ENCODE measurements at places on chromosomes 2 and 18. TPM values are rescaled to one million over a fixed set of nuclear protein-coding genes. Genes with fewer than 3 reads are reported as not detected.
A peak's percentile ranks its signal among the peaks of the same experiment; 100 is the strongest.

DNA sequence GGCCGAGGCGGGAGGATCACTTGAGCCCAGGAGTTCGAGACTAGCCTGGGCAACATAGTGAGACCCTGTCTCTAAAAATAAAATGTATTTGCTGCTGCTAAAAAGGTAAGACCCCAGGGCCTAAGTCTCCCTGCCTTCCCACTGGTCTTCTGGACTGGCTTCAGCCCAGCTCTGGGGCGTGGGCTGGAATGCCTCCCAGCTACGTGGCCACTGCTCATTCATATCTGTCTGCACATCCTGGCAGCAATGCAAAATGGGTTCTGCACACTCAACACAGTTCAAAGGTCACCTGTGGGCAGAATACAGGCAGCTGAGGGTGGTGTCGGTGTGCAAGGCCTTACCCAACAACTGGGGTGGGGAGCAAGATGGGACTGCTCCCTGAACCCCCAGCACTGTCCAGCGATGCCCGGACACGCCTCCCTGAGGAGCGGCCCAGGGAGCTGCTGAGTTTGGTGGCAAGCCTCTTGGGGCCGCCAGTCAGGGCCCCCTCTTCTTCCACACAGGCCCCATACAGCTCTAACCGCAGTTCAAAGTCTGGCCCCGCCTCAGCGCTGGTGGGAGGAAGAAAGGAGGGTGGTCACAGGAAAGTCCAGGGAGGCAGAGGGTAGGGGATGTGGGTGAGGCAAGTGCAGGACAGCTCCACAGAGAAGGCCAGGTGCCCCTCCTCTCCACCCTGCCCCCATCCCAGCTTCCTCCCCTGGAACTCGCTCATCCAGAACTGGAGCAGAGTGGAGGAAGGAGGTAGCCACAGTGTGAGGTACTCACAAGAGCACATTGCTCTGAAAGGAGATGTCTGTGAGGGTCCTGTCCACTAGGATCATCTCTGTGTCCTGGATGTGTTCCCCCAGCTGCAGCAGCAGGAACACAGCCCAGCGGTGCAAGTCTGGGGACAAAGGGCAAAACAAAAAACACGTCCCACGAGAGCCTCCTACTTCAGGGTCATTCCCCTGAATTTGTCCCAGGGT, 8.2 kb downstream of the WDR54 start:
- no peak for DNase-seq

DNA sequence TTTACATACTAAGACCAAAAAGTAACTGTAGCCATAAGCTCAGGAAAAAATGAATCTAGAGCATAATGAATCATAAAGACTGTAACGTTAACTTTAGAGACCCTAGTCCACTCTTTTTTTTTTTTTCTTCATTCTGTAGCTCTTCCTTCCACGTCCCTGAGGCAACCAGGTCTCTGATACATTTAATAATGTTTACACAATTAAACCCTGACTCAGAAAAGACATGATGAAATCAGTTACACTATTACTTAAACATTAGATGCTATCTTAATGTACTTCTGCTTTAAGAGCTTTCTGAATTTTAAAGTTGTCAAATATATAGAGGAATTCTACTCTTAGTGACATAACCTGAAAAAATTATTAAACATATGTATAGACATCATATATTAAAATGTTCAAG, 1121.5 kb upstream of the DDX18 start:
- no peak for DNase-seq

GRCh38 chr2:160876765-160877164, 283.5 kb upstream of the TANK start:
- DNase-seq, result no peak

DNA sequence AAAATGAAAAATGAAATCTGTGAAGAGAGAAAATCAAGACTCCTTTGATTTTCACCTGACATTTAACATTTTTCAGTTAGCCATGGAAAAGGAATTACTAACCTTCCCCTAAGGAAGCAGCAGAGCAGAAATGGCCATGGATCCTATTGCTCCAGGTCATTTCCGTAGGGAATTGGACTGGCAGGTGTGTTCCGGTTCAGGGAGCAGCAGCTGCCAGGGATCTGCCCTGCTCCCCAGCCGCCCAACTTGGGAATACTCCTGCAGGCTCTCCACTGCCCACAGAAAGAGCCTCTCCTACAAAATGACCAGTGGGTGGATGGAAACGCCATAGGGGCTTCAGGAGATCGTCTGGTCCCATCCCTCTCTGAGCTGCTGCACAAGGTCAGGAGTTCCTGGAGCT, 86.0 kb upstream of the MAPK4 start:
- no peak for DNase-seq

GRCh38 chr18:48819781-48820482, 130.8 kb downstream of the SMAD7 start:
- DNase-seq, result peak; percentile 13

DNA sequence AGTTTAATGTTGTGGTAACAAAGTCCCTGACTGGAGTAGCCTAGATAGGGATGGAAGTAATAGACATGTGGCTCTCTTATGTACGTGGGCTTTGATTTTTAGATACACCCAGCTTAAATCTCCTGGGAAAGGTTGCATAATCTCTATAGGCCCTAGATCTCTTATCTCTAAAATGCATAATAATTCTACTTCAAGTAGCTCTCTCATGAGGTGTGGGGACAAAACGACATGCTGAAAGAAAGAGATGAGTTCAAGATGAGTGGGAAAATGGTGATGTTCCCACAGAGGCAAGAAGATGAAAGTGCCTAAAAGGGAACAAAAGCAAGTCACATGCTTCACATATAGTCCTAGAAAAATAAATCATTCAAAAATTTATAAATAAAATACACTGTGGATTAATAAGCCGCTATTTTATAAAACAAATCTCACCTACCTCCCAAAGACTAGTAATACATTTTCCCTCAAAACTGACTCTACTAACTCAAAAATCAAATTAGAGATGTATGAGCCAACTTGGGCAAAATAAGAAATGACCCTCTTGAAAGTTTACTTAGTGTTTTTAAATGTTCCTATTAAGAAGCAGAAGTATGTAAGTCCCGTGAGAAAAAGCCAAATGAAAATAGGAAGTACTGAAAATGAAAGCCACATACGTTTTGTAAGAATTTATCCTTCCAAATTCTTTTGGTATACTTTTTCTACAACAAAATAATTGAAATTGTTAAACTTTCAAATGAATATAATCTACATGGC, 148.2 kb upstream of the ITGA4 start:
- no peak for DNase-seq

DNA sequence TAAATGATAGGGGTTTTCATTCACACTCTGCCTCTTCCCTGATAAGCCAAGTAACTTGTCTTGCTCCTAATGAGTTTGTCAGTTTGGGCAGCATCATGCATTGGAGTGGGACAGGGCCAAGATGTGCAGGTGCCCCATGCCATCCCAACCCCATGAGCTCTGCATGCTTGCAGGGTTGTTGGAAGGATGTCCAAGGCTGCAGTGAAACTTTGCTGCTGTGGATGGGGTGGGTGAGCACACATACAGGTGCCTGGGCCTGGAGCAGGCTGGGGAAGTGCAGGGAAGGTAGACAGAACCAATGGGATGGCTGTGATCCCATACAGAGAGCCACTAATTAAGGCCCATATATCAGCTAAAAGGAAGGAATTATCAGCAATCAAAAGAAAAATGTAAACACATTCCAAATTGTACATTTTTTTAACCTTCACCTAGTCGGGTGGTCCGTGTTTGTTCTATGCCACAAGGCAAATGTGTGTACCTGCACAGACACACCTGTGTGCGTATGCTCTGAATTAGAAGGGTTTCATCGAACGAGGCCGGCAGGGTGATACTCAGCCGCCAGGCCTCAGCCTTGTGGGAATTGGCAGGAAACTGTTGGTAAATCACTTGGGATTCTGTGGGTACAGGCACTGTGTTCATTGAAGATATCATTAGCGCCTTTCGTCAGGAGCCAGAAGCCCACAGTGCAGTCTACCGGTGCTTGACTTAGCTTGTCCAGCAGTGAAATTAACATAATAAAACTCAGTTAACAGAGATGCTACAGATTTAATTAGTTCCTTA, 342.9 kb downstream of the MYCN start:
- no peak for DNase-seq

Gene SCYGR4
- total RNA-seq, result not detected
